ENCODE measurements at places on chromosomes 2 and 18.

GRCh38 chr18:41974796-41975201, 19.8 kb downstream of the PIK3C3 start:
- DNase-seq = no peak

DNA sequence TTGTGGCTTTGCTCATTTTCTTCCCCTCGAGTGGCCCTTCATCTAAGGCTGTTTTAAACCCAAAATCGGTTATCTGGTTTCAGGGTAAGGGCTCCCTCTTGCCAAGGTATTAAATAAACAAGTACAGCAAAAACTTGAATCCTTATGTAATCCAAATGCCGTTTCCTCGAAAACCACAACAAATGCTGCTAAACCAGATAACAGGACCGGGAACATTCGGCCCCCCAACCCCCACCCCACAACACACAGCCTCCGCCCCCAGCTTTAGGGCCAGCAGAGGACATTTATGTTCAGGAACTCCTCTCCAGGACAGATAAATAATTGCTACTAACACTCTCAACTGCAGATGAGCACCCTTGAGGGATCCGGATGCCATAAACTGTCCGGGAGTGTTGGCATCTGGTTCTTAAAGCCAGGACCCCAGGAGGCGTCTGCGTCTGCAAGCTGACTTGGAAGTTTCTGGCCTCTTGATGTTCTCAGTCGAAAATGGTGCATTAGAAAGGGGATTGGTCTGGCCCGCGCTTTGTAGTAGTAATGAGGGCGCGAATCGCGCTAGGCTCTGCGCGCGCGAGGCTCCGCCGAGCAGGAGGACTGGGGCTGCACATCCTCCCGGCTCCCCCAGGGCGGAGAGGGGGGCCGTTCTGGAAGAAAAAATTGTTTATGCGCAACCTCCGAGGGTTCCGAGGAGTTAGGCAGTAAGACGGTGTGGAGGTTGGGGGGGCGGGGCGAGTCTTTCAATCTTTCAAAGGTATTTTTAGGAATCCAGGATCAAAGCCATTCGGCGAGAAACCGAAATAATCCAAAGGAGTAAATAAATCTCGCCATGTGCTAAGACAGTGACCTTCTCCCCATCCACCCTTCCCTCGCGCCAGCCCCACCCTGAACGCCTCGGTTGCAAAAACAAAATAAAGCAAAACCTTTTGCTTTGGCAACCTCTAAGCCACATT, 3.9 kb upstream of the ID2 start:
- DNase-seq = no peak

GRCh38 chr18:22983175-22983574, 50.0 kb downstream of the RBBP8 start:
- DNase-seq = no peak

DNA sequence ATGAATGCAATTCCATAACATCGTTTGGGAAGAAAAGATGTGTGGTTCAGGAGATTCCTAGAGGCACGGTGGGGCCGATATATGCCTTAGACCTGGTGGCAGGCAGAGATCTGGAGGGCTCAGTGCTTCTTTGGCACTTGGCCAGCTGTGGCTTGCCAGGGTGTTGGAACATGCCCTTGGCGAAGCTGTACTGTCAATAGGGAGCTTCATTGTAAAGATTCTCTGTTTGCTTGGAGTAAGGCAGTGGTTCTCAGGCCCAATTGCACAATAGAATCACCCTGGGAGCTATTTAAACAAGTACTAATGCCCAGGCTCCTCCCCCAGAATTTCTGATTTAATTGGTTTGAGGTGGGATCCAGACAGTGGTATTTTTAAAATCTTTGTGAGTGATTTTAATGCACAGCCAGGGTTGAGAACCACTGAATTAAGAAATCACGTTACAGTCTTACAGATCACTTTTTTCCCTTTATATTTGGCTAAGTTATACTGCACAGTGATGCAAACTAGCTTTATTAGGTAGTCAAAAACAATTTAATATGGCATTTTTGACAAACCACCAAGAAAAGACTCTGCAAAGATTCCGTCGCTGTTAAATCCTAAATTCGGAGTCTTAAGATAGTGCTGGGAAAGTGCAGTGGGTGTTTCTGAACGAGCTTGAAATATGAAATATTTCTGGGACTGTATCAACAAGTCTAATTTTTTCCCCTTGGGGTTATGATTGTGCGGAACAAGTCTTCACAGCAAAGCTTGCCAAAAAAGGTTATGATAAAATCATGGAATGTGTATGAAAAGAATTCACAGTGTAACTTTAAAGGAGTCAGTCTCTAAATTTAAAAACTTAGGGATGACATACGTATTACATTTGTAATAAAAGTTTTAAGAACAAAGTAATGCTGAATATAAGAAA, 78.0 kb downstream of the CRIM1 start:
- no peak for DNase-seq

GRCh38 chr2:159091381-159091780, 122.9 kb downstream of the TANC1 start:
- DNase-seq = no peak

- no peak for DNase-seq
These were observed 72.5 kb downstream of the FAM210A start for GRCh38 chr18:13653746-13654433.

GRCh38 chr2:235746257-235746934, 252.6 kb downstream of the AGAP1 start:
- no peak for DNase-seq

DNA sequence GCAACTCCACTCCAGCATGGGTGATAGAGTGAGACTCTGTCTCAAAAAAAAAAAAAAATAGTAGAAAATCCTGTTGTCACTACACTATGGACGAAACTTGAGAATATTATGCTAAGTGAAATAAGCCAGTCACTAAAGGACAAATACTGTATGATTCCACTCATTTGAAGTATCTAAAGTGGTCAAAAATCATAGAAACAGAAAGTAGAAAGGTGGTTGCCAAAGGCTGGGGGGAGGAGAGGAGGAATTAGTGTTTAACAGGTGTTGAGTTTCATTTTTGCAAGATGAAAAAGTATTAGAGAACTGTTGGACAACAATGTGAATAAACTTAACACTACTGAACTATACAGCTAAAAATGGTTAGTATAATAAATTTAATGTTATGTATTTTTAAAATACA, 18.8 kb upstream of the RMP24 start:
- DNase-seq = no peak

- no peak for DNase-seq
These were observed 105.6 kb upstream of the NABP1 start for GRCh38 chr2:191572319-191572718.

- DNase-seq = no peak
These were observed 37.3 kb downstream of the RHBDD1 start for GRCh38 chr2:226873051-226873620.

- no peak for DNase-seq
These were observed 615.4 kb upstream of the PKDCC start for GRCh38 chr2:41432459-41432858.

- no peak for DNase-seq
These were observed 205.2 kb upstream of the APCDD1 start for GRCh38 chr18:10249270-10249669.

DNA sequence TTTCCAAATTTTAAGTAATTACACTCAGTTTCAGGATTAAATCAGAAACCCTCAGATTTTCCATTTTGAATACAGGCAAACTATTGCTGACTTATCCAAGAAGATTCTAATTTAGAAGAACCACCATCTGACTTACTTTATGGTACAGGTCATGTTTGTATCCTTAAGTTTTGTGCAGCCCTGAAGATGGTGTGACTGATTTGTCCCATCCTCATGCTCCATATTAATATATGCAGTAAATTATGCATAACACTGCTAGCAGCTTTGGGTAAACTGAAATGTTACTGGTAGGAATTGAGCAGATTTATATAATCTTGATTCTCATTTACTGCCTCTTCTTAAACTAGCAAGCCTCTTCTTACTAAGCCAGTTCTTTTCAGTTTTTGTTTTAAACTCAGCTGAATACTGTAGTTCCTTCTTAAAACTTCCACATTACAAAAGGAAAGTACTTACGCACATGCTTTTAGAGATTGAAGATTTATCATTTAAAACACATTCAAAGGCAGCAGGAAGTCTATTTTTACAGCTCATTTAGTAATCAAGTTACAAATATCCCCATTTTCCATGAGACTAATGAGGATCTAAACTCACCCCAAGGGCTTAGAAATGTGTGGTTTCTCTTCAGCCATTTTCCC, 25.7 kb downstream of the MEX3C start:
- DNase-seq = no peak

- no peak for DNase-seq
These were observed 191.3 kb downstream of the TFCP2L1 start for GRCh38 chr2:121093692-121094091.
